ENCODE measurements at places on chromosomes 5 and 9. TPM values are rescaled to one million over a fixed set of nuclear protein-coding genes. Genes with fewer than 3 reads are reported as not detected.
A peak's percentile ranks its signal among the peaks of the same experiment; 100 is the strongest.

- H3K36me3 ChIP-seq = no peaks in the 10 kb centered on the region
- H3K27me3 ChIP-seq = no peaks in the 10 kb centered on the region
- DNase-seq = no peak
- no peaks in the 10 kb centered on the region for H3K4me1 ChIP-seq
- no peak overlapping the region for H3K4me3 ChIP-seq
Observed at GRCh38 chr5:14449052-14449661, 132.4 kb upstream of the OTULINL start.

GRCh38 chr5:1228120-1228519, 2.9 kb downstream of the SLC6A18 start:
- H3K4me3 ChIP-seq = no peak overlapping the region
- no peaks in the 10 kb centered on the region for H3K36me3 ChIP-seq
- no peaks in the 10 kb centered on the region for H3K4me1 ChIP-seq
- no peak overlapping the region for H3K27ac ChIP-seq
- DNase-seq = no peak

DNA sequence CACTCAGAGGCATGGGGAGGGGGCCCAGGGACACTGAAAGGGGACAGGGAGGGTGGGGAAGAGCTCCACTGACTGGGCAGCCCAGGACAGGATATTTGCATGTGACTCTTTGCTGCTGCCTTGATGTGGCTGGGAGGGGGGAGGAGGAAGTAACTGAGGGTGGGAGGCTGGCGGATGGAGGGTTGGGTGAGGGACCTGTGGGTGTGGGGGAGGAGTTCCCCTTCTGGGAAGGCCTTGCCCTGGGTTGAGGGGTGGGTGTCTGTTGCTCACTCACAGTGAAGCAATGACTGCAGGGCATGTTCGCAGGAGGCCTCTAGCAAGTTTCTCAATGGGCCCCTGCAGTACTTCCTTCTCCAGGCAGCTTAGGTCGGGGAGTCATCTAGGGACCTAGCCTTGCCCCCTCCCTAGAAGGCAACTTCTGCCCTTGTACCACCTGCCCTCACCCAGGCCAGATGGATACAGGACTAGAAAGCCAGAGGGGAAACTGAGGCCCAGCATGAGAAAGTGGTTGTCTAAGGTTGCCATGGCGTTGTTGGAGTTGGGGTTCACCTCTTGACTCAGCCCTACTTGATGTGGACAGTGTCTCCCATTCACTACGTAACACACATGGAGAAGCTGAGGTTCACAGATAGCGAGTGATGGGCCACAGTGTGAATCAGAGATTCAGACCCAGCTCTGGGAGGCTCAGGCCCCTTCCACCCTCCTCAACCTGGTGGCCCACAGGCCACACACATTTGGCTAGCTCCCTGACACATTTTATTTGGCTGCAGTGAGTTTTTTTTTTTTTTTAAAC, 3.0 kb downstream of the GRK6 start:
- peaks cover 43% of the 10 kb centered on the region for H3K36me3 ChIP-seq
- peak overlapping the region; percentile 93 for H3K27ac ChIP-seq
- H3K4me3 ChIP-seq = peak overlapping the region; percentile 71
- peak; percentile 92 for DNase-seq
- H3K4me1 ChIP-seq = peaks cover 87% of the 10 kb centered on the region
- H3K27me3 ChIP-seq = no peaks in the 10 kb centered on the region

GRCh38 chr5:122182491-122182921, 53.2 kb downstream of the ZNF474 start:
- H3K36me3 ChIP-seq = no peaks in the 10 kb centered on the region
- no peaks in the 10 kb centered on the region for H3K27me3 ChIP-seq
- H3K4me3 ChIP-seq = no peak overlapping the region
- no peak for DNase-seq

Gene ANKRD18A
- not detected for total RNA-seq

DNA sequence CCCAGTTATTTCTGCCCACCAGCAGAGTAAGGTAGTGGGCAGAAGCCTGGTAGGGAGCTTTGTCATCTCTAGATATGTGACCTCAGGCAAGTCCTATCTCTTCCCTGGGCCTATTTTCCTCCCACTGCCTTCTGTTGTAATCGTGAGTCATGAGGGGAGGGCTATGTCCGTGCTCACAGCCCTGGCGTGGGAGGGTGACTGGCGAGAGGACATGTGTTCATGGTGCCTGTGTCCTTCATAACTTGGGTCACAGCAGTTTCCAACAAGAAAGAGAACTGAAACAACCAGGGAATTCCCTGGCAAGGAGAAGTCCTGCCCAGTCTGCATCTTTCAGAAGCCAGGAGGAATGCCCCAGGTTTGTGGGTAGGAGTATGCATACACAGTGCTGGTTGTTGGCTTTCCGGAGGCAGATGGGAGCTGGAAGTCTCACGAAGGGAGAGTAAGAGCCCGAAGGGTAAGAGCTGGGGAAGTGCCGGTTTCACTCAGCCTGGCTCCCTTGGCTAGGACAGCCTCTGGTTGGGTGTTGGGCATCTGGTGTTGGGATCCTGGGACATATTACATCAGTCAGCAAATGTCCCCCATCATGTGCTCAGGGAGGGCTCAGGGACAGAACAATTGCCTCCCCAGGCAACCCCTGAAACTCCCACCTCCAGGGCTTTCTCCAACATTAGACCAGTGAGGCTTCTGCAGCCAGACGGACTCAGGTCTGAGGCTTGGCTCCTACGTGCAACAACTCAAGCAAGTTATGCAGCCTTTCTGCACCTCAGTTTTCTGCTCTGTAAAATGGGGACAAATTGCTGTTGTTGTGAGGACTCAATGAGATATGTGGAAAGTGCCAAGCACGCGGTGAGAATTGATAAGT, 4.3 kb upstream of the TIFAB start:
- H3K36me3 ChIP-seq = no peaks in the 10 kb centered on the region
- no peak overlapping the region for H3K27ac ChIP-seq
- no peak overlapping the region for H3K4me3 ChIP-seq
- peak; percentile 25 for DNase-seq
- no peaks in the 10 kb centered on the region for H3K27me3 ChIP-seq

- H3K36me3 ChIP-seq = no peaks in the 10 kb centered on the region
- no peaks in the 10 kb centered on the region for H3K4me1 ChIP-seq
- no peaks in the 10 kb centered on the region for H3K27me3 ChIP-seq
- H3K27ac ChIP-seq = no peak overlapping the region
- DNase-seq = no peak
Observed at GRCh38 chr9:33434317-33435105, 12.9 kb downstream of the AQP3 start.

DNA sequence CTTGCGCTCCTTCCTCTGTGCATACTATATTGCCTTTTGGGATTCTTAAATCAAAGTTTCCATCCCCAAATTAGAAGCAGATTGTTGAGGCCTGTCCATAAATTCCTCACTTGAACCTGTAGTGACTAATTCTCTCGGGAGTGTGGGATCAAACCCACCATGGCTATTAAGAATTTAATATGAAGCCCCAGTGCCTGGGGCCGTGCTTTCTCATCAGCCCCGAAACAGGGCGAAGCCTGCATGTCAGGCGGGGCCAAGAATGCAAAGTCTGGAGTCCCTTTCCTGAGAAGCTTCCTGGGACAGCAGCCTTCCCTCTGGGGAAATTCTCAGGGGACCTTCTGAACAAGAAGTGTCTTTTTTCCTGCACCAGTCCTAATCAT, 29.3 kb upstream of the FAT2 start:
- no peaks in the 10 kb centered on the region for H3K36me3 ChIP-seq
- H3K27me3 ChIP-seq = no peaks in the 10 kb centered on the region
- H3K4me1 ChIP-seq = no peaks in the 10 kb centered on the region
- H3K27ac ChIP-seq = no peak overlapping the region

Gene SPINK6
- total RNA-seq = not detected

GRCh38 chr5:180436275-180436674, 57.9 kb upstream of the CNOT6 start:
- H3K4me3 ChIP-seq = no peak overlapping the region
- DNase-seq = no peak
- peaks cover 15% of the 10 kb centered on the region for H3K4me1 ChIP-seq
- H3K27me3 ChIP-seq = no peaks in the 10 kb centered on the region
- H3K27ac ChIP-seq = no peak overlapping the region
- no peaks in the 10 kb centered on the region for H3K36me3 ChIP-seq

Data from natural killer cell (primary cell).